ENCODE measurements at places on chromosomes 1 and 21.

DNA sequence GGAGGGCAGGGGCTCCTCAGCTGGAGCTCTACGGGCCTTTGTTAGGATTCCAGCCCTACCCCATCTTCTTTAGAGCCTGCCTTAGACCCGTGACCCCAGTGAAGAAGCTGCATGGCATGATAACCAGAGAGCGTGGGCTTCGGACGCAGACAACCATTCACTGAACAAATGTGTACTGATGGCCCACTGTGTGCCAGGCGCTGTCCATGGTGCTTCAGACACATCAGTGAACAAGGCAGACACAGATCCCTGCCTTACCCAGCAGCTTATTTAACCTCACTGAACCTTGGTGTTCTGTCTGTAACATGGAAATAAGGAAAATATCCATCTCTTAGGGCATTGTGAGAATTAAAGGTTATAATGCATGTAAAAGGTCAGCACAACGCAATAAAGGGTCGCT lies 9.5 kb downstream of the CHIT1 start:
- DNase-seq, result no peak

DNA sequence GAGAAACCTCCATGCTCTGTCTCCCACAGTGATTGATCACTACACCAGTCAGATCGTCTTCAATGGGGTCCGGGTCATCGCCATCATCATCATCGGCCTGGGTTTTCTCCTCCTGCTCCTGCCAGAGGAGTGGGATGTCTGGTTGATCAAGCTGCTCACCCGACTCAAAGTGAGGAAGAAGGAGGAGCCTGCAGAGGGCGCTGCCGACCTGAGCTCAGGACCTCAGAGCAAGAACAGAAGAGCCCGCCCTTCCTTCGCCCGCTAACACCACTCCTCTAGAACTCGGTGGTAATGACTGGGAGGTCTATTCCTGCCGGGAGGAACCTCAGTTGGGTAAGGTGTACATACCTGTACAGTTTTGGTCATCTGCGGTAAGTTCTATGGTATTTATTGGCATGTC lies 50.3 kb upstream of the COA6 start:
- DNase-seq, result no peak

DNA sequence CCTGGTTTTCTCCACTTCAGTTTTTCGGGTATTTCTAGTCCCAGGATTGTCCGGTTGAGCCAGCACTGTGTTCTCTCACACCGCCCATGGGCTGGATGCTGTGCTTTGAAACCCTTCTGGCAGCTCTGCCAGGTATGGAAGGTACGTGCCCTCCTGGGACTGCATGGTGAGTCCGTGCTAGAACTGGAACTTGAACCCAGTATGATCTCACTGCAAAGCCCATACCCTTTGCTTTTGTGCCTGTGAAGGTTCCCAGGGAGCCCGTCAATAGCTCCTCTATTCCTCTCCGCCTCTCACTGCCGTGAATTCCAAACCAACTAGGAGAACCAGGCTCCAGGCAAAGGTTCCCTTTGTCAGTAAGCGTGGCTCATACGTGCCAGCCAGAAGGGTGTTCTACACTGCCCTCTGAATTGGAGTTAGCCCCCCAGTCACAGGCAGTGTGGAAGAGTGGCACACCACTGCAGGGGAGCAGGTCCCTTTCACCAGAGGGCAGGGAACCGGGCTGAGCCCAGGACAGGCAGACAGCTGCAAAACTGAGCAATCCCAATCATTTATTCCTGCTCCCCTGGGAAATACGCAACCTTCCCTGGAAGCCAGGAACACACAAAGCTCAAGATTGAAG lies 310.2 kb downstream of the CAMTA1 start:
- no peak for DNase-seq

DNA sequence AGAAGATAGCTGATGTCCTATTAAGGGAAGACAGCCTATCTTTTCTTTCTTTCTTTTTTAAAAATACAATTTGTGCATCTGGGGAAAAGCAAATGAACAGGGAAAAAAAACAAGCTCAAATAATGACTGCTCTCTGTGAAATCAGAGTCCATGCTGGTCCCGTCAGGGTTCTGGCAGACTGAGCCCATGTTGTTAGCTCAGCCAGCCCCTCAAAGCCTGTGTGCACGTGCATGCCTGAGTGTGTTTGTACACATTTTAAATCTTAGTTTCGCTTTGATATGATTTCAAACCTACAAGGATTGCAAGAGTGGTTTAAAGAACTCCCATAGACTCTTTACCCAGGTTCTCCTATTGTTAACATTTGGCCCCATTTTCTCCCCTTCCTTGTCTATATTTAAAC lies 231.8 kb upstream of the GREM2 start:
- DNase-seq, result no peak

GRCh38 chr1:246815693-246816270 lies 91.6 kb downstream of the SCCPDH start:
- no peak for DNase-seq

DNA sequence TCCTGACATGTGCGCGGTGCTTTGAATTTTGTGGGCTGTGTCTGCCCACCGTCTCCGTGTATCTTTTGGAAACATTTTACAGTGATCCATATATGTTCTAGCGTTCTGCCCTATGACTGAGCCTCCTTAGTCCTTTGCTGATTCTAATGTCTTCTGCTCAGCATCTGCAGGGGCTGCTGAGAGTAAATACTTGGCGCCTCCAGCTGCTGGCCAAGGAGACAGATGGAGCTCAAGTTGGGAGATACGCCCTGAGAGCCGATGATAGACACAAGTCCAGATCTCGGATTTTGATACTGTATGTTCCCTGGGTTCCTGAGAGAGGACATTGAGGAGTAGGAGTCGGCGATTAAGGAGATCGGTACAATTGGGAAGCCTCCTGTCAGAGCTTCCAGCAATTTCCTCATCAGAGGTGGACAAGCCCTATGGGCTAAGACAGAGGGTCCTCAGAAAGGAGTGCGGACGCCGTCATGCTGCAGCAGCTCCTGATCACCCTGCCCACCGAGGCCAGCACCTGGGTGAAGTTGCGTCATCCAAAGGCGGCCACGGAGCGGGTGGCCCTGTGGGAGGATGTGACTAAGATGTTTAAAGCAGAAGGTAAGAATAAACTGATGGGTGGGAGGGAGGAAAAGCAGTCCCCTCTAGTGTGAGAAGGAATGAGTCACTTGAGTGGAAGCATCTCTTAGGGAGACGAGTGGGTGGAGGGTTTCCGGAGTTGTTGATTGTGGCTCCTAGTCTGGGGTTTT lies 390 bp downstream of the ZFP69B start:
- no peak for DNase-seq

- no peak for DNase-seq
These were observed 34.4 kb downstream of the PALMD start for GRCh38 chr1:99680270-99680669.

- no peak for DNase-seq
These were observed 21.8 kb downstream of the CAPN2 start for GRCh38 chr1:223733898-223734852.

DNA sequence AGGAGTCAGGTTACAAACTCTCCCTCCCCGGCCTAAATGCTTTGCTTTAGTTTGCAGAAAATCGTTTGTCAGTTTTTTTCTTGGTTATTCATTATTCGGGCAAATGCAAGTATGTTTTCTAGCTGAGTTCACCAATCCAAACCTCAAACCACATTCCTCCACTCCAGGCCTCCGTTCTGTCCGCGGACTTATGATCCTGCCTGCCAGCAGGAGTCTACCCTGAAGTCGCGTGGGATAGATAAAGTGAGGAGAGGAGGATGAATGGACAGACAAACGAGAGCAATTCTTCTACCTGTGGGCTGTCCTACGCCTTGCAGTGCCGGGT lies 1.3 kb downstream of the ADAMTS1 start:
- no peak for DNase-seq

GRCh38 chr1:153592748-153593147 lies 20.2 kb downstream of the S100A16 start:
- DNase-seq, result no peak

- no peak for DNase-seq
These were observed 3.0 kb downstream of the FMO1 start for GRCh38 chr1:171251042-171251951.

GRCh38 chr1:27395441-27396195 lies 3.2 kb downstream of the GPR3 start:
- no peak for DNase-seq

DNA sequence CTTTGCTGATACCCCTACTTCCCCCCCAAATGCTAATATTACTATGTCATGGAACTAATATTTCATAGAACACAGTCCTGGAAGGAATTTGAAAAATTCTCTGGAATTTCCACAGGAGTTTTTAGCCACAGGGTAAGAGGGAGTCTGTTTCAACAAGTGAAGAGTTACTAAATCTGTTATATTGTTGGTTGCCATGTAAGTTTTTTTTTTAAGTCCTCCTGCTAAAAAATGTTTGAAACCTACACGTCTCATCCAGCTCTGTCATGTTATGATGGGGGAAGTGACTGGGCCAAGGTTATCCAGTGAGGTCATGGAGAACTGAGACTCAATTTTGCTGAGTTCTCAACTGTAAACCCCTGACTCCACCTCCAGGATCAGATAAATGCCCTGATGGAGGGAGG lies 60.8 kb upstream of the USP24 start:
- no peak for DNase-seq

DNA sequence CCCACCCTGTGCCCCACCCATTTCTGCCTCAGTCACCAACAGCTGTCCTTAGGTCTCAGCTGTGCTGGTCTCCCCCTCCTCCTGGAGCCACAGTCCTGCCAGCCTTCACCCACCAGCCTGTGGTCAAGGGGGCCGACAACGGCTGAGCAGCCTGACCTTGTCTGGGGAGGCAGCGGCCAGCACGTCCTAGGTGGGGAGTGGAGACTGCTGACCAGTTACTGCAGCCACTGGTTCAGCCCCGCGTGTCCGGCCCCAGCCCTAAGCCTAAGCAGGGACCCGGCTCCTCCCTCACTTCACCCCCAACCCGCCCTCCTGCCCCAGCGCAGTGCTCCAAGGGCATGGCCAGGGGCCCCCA lies 79.2 kb downstream of the MORN1 start:
- DNase-seq, result no peak

DNA sequence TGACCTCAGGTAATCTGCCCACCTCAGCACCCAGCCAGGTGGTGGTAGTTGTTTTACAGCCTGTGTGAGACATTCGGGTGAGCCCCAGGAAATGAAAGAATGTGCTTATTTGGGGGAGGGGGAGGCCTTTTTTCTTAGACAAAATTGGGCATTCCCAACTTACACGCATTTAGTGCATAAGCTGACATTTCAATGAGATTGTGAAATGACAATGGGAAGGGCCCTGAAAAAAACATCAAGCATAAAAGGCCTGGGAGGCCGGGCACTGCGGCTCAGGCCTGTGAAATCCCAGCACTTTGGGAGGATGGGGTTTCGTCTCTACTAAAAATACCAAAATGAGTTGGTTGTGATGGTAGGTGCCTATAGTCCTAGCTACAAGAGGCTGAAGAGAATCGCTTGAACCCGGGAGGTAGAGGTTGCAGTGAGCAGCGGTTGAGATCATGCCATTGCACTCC lies 5.0 kb downstream of the GAS5 start:
- no peak for DNase-seq

DNA sequence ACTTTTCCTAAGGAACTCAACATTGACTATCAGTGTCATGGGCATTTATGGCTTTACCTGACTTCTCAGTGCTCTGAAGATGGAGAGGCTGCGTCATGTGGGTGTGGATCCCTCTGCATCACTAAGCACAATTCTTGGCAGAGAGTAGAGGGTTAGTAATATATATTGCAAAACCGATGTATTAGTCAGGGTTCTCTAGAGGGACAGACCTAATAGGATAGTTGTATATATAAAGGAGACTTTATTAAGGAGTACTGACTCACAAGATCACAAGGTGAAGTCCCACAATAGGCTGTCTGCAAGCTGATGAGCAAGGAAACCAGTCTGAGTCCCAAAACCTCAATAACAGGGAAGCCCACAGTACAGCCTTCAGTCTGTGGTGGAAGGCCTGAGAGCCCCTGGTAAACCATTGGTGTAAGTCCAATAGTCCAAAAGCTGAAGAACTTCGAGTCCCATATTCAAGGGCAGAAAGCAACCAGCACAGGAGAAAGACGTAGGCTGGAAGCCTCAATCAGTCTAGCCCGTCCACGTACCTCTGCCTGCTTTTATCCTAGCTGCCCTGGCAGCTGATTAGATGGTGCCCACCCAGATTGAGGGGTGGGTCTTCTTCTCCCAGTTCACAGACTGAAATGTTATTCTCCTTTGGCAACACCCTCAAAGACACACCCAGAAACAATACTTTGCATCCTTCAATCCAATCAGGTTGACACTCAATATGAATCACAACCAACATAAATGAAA lies 159.7 kb upstream of the NRIP1 start:
- no peak for DNase-seq

DNA sequence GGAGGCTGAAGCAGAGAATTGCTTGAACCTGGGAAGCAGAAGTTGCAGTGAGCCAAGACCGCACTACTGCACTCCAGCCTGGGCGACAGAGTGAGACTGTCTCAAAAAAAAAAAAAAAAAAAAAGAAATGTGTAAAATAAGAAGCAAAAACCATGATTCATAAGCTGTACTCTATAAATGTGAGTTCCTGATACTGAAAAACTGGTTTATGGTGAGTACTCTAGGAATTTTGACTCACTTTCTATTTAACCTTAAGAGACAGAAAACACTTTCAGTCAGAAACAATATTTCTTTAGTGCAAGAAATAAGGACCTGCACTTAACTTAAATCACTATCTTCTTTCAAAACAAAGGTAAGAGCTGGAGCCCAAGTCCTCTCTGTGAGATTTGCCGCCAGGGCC lies 19.9 kb upstream of the POU2F1 start:
- no peak for DNase-seq

- no peak for DNase-seq
These were observed 4.2 kb upstream of the SHISAL2A start for GRCh38 chr1:52628614-52629324.

- DNase-seq, result peak; percentile 29
These were observed 12.6 kb upstream of the ADORA3 start for GRCh38 chr1:111516005-111516535.

GRCh38 chr1:68961143-68961542 lies 464.3 kb upstream of the DEPDC1 start:
- DNase-seq, result no peak

GRCh38 chr1:229661022-229661877 lies 35.2 kb downstream of the URB2 start:
- DNase-seq, result peak; percentile 79

DNA sequence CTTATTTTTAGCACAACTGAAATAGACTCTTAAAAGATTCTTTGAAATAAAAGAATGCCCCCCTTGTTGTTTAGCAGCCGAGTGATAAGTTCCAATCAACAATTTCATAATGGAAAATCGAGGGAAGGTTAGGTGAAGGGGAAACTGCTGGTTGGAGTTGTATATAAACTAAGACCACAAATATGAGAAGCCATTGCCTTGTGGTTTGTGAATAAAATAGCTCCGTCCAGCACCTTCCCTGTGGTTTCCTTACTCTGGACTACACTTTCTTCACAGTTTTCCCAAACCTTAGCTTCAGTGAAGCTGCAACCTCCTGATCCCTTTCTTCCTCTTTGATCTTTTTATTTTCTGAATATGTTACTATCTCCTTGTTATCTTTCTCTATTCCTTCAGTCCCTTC lies 6.7 kb upstream of the RAB3GAP2 start:
- no peak for DNase-seq

- no peak for DNase-seq
These were observed 23.7 kb downstream of the CAMK1G start for GRCh38 chr1:209607102-209607794.

- DNase-seq, result no peak
These were observed 2.2 kb downstream of the FBXO28 start for GRCh38 chr1:224116131-224116530.

GRCh38 chr1:9842073-9842711 lies 18.4 kb upstream of the CLSTN1 start:
- no peak for DNase-seq

All from gastrocnemius medialis (tissue), 4 donors.